ENCODE measurements at places on chromosomes 7 and 10. TPM values are rescaled to one million over a fixed set of nuclear protein-coding genes. Genes with fewer than 3 reads are reported as not detected.
A peak's percentile ranks its signal among the peaks of the same experiment; 100 is the strongest.

DNA sequence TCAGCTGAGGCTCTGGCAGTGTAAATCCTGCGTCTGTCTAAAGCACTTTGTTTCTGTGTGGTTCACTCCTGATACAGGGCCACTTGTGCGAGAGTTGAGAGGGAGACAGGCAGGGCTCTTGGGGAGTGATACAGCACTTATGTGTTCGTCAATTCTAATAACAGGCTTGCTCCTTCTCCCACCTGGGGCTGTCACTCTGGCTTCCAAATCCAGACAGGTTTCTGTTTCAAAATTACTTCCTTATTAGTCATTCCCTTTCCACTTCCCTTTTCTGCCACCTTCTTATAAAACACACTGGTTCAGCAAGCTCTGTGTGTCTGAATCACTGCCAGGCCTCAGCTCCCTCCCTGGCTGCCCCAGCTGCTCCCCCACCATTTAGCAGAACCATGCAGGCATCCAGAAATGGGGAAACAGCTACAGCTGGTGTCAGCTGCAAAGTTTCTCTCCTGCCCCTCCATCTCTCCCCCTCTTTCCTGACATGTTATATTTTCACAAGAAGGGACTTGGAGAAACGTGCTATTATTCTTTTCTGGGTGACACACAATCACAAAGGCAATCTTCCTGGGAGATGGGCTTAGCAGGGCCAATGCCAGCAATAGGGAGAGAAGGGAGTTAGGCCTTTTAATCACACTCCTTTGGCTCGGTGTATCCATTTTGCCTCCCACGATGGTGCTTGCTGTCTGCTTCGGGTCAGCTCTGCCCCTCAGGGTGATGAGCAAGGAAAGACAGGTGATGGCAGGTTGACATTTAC lies 58.4 kb upstream of the ZNRF2 start:
- H3K36me3 ChIP-seq: no peaks in the 10 kb centered on the region
- H3K27me3 ChIP-seq: no peaks in the 10 kb centered on the region
- H3K4me3 ChIP-seq: no peak overlapping the region

The PRR15 gene
- total RNA-seq: 7.7 TPM

DNA sequence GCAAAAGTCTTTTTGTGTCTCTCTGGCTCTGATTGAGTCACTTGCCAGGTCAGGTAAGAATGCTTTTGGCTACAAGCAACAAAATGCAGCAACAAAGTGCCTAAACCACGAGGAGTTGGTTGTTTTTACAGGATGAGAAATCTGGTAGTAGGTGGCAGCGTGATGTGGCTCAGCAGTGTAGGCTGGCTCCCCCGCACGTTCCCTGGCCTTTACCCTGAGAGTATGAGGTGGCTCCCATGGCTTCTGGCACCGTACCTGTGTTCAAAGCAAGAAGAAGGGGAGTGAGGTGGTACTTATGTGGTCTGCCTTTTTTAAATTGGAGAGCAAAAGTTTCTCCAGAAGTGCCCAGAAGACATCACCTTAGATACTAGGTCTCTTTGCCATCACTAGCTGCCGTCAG lies 11.7 kb downstream of the PRKRIP1 start:
- peaks cover 15% of the 10 kb centered on the region for H3K36me3 ChIP-seq
- no peak overlapping the region for H3K4me3 ChIP-seq
- no peak for DNase-seq
- H3K27me3 ChIP-seq: no peaks in the 10 kb centered on the region
- no peak overlapping the region for H3K27ac ChIP-seq
- H3K4me1 ChIP-seq: peaks cover 4% of the 10 kb centered on the region

- DNase-seq: no peak
- no peaks in the 10 kb centered on the region for H3K27me3 ChIP-seq
- H3K4me1 ChIP-seq: no peaks in the 10 kb centered on the region
- H3K36me3 ChIP-seq: no peaks in the 10 kb centered on the region
Measured at GRCh38 chr10:31116226-31116625, 84.6 kb upstream of the ZNF438 start.

DNA sequence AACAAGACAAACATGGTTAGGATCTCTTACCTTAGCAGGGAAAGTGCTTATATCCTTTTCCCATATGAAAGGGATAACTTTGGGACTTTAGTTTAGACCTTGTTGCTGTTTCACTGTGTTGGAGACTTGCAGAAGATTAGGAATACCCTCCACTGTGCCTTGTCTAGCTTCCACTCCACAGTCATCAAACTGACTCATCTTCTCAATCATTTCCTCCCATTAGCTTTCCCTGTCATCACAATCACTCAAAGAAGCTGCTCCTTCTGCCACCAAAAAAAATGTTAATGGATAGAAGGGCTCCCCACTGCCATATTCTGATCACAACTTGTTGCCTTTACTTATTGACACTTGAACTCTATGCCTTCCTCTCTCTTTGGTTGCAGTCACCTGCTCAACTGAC lies 16.8 kb downstream of the GNG11 start:
- H3K27ac ChIP-seq: no peak overlapping the region
- no peak overlapping the region for H3K4me3 ChIP-seq
- DNase-seq: no peak
- no peaks in the 10 kb centered on the region for H3K36me3 ChIP-seq
- no peaks in the 10 kb centered on the region for H3K27me3 ChIP-seq
- H3K4me1 ChIP-seq: no peaks in the 10 kb centered on the region

- no peaks in the 10 kb centered on the region for H3K36me3 ChIP-seq
- no peaks in the 10 kb centered on the region for H3K4me1 ChIP-seq
- H3K27ac ChIP-seq: no peak overlapping the region
- DNase-seq: no peak
- no peaks in the 10 kb centered on the region for H3K27me3 ChIP-seq
Measured at GRCh38 chr7:74101061-74101681, 17.6 kb downstream of the LIMK1 start.

The MOGAT3 gene
- not detected for total RNA-seq

GRCh38 chr10:86693275-86693674 lies 25.0 kb downstream of the LDB3 start:
- no peaks in the 10 kb centered on the region for H3K4me1 ChIP-seq
- H3K36me3 ChIP-seq: no peaks in the 10 kb centered on the region
- H3K4me3 ChIP-seq: no peak overlapping the region
- no peak overlapping the region for H3K27ac ChIP-seq

GRCh38 chr7:3544202-3544601 lies 243.2 kb downstream of the SDK1 start:
- no peaks in the 10 kb centered on the region for H3K4me1 ChIP-seq
- no peak overlapping the region for H3K27ac ChIP-seq
- H3K27me3 ChIP-seq: no peaks in the 10 kb centered on the region
- no peak for DNase-seq

- H3K4me3 ChIP-seq: no peak overlapping the region
- no peak overlapping the region for H3K27ac ChIP-seq
- H3K36me3 ChIP-seq: no peaks in the 10 kb centered on the region
- no peaks in the 10 kb centered on the region for H3K4me1 ChIP-seq
- H3K27me3 ChIP-seq: no peaks in the 10 kb centered on the region
Measured at GRCh38 chr10:129601737-129602136, 134.7 kb downstream of the MGMT start.

DNA sequence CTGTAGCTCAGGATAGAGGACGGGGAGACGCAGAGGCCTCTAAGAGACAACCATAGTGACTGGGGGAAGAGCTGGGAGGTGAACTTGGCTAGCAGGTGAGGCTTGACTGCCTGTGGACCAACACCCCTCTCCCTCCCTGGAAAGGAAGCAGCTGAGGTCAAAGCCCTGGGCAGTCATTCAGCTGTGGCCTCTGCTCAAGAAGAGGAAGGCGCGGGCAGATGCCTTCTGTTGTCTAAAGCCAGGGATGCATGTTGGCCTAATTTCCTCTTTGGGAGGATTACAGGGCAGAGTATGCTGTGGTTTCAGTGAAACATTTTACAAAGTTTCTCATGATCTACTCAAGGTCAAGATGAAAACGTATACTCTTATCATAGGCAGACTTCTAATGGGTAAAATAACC lies 327.1 kb downstream of the PRPF18 start:
- no peaks in the 10 kb centered on the region for H3K27me3 ChIP-seq
- no peak overlapping the region for H3K4me3 ChIP-seq
- DNase-seq: no peak
- H3K4me1 ChIP-seq: no peaks in the 10 kb centered on the region

DNA sequence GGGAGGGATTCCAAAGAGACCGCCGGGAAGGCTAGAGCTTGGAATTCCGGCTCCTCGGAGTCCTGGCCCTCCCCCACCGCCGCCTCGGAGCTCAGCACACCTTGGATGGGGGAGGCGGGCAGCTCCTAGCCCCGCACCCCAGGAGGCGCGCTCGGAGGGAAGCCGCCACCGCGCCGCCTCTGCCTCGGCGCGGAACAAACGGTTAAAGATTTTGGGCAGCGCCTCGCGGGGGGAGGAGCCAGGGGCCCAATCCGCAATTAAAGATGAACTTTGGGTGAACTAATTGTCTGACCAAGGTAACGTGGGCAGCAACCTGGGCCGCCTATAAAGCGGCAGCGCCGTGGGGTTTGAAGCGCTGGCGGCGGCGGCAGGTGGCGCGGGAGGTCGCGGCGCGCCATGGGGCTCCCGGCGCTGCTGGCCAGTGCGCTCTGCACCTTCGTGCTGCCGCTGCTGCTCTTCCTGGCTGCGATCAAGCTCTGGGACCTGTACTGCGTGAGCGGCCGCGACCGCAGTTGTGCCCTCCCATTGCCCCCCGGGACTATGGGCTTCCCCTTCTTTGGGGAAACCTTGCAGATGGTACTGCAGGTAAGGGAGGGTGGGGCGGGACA lies at the start of gene CYP26A1:
Gene CYP26A1, plus strand, starts transcription at position 355 of the 608 bp plus-strand sequence. Its CDS starts 42 bp downstream, at position 397.
- DNase-seq: no peak
- peaks cover 24% of the 10 kb centered on the region for H3K27me3 ChIP-seq
- H3K4me3 ChIP-seq: peak within 1 kb of the TSS; percentile 14

The EVX1 gene
- 5.1 TPM for total RNA-seq

GRCh38 chr10:24889639-24890038 lies 62.8 kb downstream of the PRTFDC1 start:
- no peaks in the 10 kb centered on the region for H3K36me3 ChIP-seq
- no peak overlapping the region for H3K27ac ChIP-seq
- no peaks in the 10 kb centered on the region for H3K4me1 ChIP-seq
- no peak for DNase-seq
- no peak overlapping the region for H3K4me3 ChIP-seq
- no peaks in the 10 kb centered on the region for H3K27me3 ChIP-seq
